ENCODE measurements at places on chromosomes 7 and 10.

DNA sequence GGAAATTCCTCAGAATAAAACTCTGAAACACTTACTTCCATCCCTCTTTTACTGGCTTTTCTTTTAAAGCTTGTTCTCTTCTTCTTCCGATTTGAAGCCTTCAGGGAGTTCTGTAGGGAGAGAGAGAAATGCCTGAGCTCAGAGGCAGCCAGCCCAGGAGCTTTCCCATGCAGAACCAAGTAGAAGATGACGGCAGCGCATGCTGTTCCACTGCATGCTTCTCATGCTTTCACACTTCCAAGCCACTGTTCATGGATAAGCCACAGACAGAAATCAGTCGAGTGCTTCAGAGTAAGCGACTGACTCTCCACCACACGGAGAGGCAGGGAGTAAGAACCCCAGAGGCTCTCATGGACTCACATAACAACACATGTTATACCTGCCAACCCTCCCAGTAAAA is 237.3 kb downstream of the DGKI start:
- DNase-seq: peak; percentile 24

DNA sequence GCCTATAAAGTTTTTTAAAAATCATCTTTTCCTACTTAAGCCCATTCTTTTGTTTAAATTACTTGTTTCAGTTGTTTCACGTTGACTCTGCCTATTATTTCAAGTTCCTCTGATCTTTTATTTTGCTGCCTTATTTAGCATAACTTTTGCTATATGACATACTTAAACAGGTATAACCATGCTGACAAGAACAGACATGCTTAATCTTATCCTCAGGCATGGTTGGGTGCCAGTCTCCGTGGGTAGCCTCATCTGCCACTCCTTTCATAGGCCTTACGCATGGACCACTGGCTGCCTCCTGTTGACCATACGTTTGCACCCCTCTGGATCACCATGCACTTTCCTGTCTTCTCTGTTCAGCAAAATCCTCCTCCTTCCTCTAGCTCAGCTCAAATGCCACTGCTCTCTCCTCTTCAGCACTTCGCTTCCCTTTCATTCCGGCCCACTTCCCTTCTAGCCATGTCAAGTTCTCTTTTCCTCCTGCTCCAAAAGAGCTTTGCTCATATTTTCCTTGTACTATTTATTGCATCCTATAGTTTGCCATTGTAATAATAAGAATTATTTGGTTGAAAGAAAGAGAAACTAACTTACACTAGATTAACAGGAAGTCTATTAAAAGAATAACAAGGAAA is 10.0 kb upstream of the TSPAN33 start:
- no peak for DNase-seq

- no peak for DNase-seq
These were observed 32.4 kb upstream of the PWWP2B start for GRCh38 chr10:132364594-132364970.

- peak; percentile 6 for DNase-seq
These were observed 21.9 kb upstream of the CDCA7L start for GRCh38 chr7:21967598-21968003.

DNA sequence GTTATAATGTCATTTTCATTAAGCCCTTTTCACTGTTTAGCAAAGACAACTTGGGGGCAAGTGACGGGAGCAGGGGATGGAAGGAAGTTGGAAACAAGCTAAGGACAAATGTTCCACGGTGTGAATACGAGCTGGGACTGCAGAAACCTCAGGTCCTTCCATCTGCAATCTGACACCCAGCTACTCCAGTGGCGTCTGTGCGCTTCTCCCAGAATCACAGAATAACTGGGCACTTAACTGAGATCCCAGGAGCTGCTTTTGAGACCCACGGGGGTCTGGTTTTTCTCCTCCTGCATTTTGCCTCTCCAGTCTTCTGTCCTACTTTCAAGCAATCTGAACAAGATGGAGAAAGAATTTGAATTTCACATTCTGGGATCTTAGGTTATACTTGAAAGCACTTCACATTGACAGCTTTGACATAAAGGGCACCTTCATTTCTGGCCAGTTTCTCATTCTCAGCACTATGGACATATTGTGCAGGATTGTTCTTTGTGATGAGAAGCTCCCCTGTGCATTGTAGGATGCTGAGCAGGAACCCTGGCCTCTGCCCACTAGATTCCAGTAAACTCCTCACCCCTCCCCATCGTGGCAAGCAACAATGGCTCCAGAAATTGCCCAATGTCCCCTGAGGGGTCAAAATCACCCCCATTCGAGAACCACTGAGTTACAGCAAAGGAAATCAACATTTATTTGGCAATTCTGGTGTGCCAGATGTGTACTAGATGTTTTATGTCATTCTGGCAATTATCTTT is 194.1 kb downstream of the CACNB2 start:
- DNase-seq: no peak

Data from AG10803 (cell line).